B cell (primary cell): ENCODE measurements at places on chromosomes 11 and 22. TPM values are rescaled to one million over a fixed set of nuclear protein-coding genes. Genes with fewer than 3 reads are reported as not detected.
A peak's percentile ranks its signal among the peaks of the same experiment; 100 is the strongest.

The BIRC2 gene
- total RNA-seq, result 46.7 and 51.0 TPM in 2 replicates

- DNase-seq, result no peak
These were observed 104.2 kb downstream of the MTNR1B start for GRCh38 chr11:93073508-93074280.

The GRIA4 gene
- total RNA-seq, result not detected in 2 replicates

The SCGB2A2 gene
- not detected in 2 replicates for total RNA-seq

- peak; percentile 42 for DNase-seq
These were observed 161.0 kb downstream of the FCHSD2 start for GRCh38 chr11:72981080-72981479.

The PHF21B gene
- total RNA-seq, result not detected in 2 replicates

The MUC6 gene
- total RNA-seq, result not detected in 2 replicates
